ENCODE measurements at places on chromosomes 4 and X. TPM values are rescaled to one million over a fixed set of nuclear protein-coding genes. Genes with fewer than 3 reads are reported as not detected.

The CTBP1 gene
- total RNA-seq: 145 TPM

The FAM47E gene
- total RNA-seq: not detected

The CFAP99 gene
- total RNA-seq: not detected

The SYP gene
- 0.51 TPM for total RNA-seq

The FAM184B gene
- total RNA-seq: not detected

The PPBP gene
- 3.9 TPM for total RNA-seq

The PAGE5 gene
- not detected for total RNA-seq

The SLC4A4 gene
- 0.14 TPM for total RNA-seq

The NPNT gene
- total RNA-seq: 7.1 TPM

The CLCN3 gene
- 21.6 TPM for total RNA-seq

The PDGFRA gene
- 1.1 TPM for total RNA-seq

The CLCN4 gene
- 1.5 TPM for total RNA-seq

The CLNK gene
- total RNA-seq: not detected
